ENCODE measurements at places on chromosomes 1 and 21.

DNA sequence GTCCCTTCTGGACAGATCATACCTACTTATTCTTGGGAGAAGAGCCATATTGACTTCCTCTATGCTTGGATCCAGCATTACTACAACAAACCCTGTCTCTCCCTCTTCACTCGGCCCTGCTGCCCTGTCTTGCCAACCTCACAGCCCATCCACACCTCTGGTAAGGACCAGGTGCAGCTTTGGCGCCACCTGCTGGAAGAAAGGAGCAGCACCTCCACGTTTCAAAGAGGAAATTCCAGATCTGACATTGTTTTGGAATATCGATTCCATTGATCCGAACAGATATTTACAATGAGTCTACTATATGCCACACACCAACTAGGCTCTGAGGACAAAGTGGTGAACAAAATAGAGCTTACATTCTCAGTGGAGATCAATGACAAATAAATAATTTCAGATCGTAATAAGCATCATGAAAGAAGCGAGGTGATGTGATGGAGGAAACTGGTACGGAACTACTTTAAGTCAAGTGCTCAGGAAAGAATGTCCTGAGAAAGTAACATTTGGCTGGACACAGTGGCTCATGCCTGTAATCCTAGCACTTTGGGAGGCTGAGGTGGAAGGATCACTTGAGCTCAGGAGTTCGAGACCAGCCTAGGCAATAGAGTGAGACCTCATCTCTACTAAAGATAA is 18.7 kb downstream of the MFSD2A start:
- peak; percentile 68 for DNase-seq

GRCh38 chr21:34946385-34946840 is 102.7 kb downstream of the RUNX1 start:
- DNase-seq = no peak

DNA sequence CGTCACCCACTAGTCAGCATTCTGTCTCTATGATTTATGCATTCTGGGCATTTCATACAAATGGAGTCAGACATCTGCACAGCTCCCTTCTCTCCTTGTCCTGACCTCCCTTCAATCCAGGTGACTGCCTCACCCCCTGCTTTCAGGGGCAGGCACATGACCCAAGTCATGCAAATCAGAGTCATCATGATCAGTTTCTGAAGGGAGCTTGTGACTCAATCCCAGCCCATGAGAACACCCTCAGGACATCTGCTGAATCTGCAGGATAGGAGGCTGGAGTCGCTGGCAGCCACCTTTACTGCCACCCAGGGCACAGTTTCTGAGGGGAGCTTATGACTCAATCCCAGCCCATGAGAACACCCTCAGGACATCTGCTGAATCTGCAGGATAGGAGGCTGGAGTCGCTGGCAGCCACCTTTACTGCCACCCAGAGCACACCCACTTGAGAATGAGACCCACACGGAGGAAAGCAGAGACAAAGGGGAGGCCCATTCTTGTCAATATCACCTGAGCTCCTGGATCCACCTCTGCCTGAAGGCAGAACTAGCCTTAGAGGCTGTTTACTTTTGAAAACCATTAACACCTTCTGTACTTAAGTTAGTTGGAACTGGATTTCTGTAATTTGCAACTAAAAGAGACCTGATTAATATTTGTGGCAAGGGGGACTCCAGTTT is 62.3 kb upstream of the SLC25A33 start:
- DNase-seq = peak; percentile 38

DNA sequence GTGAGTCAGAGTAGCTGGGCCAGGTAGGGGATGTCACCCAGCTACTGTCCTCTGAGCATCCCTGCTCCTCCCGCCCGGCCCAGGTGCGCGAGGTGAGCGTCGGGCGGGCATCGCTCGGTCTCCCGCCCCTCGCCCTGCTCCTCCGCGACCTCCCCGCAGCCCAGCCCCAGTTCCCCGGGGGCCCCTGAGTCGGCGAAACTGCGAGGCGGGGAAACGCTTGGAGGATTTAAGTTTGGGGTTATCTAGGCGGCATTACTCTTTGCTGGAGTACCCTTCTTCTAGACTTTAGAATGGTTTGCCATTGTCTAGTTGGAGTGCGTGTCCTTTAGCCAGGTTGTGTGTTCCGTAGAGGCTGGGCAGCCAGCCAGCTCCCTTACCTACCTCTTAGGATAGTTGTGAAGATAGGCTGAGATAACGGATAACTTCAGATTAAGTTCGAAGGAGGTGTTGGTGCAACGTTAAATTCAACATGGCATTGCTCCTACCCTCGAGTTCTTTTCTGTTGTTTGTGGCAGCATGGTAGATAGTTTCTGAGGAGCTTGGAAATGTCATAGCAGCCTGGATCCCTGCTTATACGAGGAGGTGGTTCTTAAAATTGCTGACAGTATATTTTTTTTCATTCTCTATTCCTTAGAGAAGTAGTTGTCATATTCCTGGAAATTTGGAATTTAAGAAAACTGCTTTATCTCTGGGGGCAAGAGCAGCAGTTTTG is 697 bp downstream of the AGO3 start:
- DNase-seq = no peak

- no peak for DNase-seq
Observed at GRCh38 chr21:41605178-41605933, 97.4 kb upstream of the TMPRSS2 start.

GRCh38 chr1:1755852-1756251 is 22.4 kb downstream of the NADK start:
- no peak for DNase-seq

GRCh38 chr1:147794570-147794969 is 34.2 kb upstream of the GJA5 start:
- no peak for DNase-seq

DNA sequence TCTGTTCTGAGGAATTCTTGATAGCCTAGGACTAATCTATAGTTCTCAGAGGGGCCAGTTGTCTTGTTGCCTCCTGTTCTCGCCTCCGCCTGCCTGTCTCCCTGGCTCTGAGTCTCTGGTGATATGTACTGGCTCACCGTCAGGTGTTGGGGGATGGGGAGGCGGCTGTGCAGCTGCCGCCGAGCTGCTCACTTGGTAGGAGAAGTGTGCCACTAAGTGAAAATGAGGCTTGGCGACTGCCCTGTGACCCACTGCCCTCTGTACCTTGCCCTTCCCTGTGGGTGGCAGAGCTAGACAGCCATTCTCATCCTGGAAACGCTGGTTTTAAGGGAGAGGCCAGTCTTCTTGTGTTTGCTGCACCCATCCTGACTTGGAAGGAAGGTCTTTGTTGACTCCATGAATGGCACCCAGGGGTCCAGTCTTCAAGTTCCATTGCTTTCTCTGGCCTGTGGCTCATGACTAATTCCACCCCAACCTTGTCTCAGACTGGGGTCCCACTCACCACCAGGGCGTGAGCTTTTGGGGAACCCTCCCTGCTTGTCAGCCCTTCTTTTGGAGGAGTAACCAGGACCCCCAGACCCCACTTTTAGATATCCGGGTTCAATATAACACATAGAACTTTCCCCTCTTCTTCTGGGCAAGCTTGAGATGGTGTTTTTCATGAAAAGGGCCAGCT is 120.6 kb downstream of the CACNA1E start:
- no peak for DNase-seq

- DNase-seq = no peak
Observed at GRCh38 chr1:203304391-203304918, 864 bp upstream of the BTG2 start.

DNA sequence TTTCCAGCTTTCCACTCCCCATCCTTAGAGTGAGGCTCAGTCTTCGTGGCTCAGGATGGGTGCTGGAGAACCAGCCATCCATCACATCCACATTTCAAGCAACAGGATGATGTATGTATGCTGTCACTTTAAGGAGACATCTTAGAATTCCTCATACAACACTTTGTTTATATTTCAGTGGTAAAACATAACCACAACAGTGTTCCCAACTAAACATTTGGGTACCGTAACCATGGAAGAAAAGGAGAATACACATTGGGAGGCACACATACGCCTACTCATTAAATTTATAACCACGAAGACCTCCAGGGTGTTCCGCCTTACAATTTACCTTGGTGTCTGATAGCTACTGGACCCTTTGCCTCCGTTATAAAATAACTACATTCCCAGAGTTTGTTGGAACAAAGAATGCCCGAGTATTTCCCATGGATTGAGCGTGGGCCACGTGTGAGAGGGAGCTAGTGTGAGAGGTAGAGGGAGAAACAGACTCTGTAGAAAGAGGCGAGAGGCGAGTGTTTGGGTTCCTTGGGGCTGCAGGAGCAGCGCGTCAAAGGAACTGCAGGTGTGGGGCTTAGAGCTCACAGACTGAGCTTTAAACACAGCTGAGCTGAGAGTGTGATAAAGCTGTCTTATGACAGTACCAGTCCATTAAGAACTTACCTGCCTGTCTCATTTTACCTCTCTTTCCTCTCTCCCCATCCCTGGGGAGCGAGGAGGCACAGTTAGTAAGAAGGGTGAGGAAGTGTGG is 111.5 kb upstream of the USP24 start:
- DNase-seq = no peak

Measured in fibroblast of lung (primary cell).